ENCODE measurements at places on chromosomes 2 and 18.

GRCh38 chr2:6233993-6234392 is 541.8 kb downstream of the SOX11 start:
- DNase-seq: no peak

DNA sequence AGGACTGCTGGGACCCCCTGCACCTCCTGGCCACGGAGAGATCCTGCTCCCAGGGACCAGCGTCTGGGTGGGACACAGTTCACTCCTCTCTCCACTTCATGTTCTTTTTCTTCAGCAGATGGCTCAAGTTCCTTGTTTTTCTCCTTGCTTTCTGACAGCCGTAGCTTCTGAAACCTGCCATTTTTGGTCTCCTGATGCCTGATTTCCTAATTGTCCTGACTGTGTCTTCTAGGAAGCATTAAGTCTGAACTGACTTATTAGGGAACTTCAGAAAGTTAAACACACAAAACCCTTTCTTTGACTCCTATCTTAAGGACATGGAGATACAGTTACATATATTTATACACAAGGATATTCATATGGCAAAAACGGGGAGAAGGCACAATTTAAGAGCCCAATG is 22.7 kb downstream of the CNNM4 start:
- no peak for DNase-seq

DNA sequence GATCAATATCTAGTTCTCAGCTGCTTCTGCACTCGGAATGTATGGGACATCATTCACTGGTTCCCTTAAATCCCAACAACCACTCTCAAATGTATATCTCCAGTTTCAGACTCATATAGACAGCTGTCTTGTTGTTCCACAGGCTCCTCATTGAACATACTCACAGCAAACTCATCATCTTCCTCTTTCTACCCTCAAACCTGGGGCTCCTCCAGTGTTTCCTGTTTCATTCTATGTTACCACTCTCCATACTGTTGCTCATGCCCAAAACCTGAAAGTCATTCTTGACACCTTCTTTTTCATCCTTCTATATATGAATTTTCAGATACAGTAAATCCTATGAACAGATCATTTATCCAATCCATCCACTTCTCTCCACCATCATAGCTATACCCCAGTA is 18.7 kb upstream of the REL start:
- no peak for DNase-seq

DNA sequence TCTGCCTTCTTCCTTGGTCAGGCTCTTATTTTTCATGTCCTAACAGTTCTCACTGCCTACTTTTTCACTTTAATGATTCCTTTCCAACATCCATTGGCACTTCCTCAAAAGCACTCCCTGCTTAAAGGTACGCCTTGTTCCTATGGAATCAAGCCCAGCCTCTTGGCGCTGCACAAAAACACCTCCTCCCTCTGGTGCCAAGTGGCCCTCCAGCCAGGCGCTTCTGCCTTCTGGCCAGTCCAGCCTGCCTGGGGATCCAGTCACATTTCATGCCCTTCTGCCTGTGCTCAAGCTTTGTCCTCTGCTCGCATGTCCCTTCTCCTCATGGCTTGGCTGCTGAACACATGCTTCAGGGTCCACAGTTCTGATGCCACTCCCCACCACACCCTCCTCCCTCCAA is 6.3 kb downstream of the TPRKB start:
- no peak for DNase-seq

- no peak for DNase-seq
These were observed 139.2 kb downstream of the LAMA3 start for GRCh38 chr18:23828426-23828825.

- no peak for DNase-seq
These were observed 137.6 kb downstream of the TNS1 start for GRCh38 chr2:217864963-217865772.

DNA sequence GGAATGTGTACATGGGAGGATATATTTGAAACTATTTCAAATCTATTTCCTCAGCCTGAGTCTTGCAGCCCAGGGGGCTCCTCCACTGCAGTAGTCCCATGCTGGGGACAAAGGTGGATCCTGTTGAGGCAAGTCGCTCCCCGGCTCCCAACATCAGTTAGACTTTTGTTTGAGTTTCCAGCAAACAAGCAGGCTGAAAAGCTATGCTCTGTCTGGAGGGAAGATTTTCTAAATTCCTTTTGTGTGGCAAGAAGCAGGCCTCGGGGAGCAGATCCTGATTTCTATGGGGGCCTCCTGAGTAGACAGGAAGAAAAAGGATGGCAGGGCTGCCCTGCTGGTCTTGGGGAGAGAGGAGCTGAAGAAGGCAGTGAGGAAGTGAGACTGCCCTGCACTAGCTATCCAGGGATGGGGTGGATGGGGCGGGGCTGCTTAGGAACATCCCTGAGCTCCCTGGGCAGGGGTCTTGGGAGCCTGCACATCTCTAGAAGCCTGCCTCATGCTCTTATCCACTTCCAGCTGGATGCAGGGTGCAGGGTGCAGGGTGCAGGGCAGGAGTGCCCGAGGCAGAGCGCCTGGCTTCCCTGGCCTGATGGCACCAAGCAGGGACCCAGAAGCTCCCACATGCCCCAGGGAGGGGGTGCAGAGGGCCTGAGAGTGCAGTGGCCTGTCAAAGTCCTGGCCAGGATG is 6.0 kb upstream of the CIB4 start:
- no peak for DNase-seq
